Breast epithelium (tissue), 4 donors: ENCODE measurements at places on chromosomes 4 and X. TPM values are rescaled to one million over a fixed set of nuclear protein-coding genes. Genes with fewer than 3 reads are reported as not detected.

- no peak for DNase-seq
Observed at GRCh38 chrX:107506596-107507031, 57.2 kb downstream of the FRMPD3 start.

DNA sequence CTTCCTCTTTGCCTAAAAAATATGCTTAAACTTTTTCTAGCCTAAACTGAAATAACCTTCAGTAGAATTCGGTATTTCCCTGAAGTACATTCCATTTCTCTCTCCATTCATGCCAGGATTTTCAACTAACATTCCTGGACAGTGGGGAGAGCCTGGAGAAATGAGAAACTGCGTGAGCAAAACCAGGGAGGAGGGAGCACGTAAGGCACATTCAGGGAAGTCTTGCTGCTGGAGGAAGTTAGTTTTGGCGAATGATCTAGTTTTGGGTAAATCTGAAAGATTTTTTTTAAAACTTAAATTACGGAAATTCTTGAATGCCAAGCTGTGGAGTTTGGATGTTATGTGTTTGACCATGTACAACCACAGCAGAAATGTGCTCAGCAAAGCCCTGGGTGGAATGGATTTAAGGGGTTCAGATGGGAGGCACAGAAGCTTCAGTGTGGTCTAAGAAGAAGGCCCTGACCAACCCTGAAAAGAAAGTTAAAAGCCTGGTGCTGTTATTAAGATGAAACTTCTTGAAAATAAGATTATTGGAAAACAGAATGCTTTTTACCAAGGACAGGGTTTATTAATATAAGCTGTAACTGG, 347.8 kb downstream of the ANK2 start:
- DNase-seq, result no peak

GRCh38 chr4:36900446-36900987, 344.0 kb upstream of the NWD2 start:
- no peak for DNase-seq

MSANTD1 gene
- total RNA-seq, result 0.66 TPM

DNA sequence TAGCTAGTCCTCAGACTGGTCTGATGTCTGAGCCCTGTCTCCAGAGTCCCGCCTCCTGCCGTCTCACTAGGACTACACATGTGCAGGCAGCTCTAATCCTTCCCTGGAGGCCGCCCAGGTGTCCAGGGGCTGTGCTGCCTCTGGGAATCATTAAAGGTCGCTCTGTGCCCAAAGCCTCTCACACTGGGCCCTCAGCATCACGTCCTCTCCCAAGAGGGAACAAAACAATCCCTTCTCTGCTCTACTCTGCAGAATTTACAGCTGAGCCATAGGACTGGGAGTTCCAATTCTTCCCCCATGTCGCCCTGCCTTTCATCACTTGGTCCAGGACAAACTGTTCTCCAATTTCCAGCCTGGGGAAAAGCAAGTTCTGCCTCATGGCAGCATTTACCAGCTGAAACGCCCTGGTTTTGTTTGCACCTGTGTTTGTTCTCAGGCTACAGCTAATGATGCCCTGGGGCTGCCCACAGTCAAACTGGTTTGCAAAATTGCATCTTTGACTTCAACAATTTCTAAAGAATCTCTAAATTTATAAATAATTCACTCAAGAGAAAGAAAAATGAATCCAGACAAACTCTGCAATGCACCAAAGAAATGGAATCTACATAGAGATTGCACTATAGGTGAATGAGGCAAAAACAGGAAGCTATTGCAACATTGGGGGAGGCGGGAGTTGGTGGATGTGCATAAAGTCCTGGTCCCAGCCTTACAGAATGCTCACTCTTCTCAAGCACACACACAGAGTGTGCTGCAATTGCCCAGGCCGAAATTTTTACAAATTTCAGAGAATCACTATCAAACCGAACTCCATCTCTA, 7.2 kb upstream of the MRFAP1 start:
- peak; percentile 54 for DNase-seq
